ENCODE measurements at places on chromosomes 4 and X.
A peak's percentile ranks its signal among the peaks of the same experiment; 100 is the strongest.

DNA sequence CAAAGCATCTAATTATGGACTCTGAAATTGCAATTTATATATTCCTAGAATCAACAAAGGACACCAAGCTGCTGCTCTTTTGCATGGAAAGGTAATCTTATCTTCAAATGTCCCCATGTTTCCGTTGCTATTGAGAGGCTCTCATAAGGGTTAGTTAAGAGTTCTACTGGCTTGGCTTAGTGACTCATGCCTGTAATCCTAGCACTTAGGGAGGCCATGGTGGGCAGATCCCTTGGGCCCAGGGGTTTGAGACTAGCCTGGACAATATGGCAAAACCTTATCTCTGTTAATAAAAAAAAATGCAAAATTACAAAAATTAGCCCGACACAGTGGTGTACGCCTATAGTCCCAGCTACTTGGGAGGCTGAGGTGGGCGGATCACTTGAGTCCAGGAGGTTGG, 93.4 kb upstream of the RAPGEF2 start:
- no peak for DNase-seq

GRCh38 chrX:18877469-18877868, 106.4 kb downstream of the PHKA2 start:
- DNase-seq: no peak

DNA sequence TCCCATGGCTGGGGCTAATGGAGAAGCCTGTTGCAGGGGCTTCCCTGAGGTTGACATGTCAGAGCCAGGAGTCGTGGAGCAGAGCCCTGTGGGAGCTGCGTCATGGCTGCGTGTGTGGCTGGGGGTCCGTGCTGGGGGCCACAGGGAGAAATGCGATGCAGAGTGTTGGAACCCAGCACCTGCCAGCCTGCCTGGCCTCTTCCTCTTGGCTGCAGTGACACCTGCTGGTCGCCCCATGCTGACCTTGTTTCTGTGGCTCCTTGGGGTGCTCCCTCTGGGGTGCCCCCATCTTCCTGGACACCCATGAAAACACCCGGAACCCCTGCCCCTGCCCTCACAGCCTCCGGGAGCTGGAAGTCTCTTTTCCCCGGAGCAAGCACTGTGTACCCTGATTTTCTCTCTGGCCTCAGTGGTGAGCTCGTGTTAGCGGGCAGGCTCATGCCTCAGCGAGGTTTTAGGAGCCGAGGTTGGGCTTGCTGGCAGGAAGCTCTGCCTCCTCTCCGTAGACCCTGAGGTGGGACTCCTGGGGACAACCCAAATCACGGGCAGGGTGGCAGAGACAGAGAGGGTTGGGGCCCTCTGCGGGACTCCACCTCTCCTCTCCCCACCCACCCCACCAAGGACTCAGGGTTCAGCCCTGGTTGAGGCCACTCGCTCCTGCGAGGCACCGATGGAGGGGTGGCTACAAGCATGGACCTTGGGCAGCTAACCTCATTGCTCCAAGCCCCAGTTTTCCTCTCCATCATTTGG, 103.7 kb downstream of the SORCS2 start:
- peak; percentile 39 for DNase-seq

DNA sequence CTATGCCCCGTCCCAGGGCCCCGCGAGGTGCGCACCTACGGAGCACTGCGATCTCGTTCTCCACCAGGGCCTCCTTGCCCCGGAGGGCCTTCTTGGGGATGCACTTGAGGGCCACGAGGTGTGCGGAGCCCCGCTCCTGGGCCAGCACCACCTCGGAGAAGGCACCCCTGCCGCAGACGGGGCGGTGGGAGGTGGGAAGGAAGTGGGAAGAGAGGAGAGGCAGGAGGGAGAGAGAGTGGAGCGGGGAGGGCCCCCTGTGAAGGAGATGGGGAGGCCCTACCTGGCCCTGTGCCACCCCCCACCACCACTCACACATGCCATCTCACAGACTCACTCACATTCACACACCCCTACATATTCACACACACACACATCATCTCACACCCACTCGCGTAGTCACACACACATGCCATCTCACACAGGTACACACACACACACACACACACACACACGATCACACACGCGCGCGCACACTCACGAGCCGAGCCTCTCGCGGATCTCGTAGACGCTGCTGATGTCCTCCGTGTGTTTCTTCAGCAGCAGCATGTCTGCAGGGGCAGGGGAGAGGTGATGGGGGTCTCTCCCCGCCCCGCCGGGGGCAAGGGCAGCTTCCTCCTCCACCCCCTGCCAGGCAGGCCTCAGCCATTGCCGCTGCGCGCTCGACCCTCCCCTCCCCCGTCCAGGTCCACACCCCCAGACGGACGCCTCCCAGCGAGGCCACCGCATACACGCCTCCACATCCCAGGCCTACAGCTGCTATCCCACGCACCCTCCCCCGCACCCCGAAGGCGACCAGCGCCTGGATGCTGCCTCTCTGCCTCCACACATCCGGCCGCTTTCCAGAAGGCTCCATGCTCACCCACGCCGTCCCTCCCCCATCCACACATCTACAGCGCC, 834 bp downstream of the PNCK start:
- DNase-seq: no peak

GRCh38 chr4:176708771-176709311, 83.9 kb downstream of the VEGFC start:
- no peak for DNase-seq

DNA sequence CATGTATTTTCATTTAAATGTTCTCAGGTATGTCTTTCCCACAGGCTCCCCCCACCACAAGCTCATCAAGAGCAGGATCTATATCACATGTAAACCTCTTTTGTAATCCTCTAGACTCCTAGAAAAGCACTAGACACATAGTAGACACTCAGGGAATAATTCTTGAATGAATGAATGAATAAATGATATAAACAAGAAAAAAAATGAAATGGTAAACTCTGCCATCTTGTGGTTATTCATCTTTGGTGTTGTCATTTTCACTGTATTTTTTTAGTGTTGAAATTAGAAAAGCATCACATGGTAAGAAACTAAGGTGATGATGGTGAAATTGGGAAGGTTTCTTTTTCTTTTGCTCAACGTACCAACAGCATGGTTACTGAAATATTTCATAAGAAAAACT, 34.2 kb upstream of the C1GALT1C1 start:
- peak; percentile 49 for DNase-seq

DNA sequence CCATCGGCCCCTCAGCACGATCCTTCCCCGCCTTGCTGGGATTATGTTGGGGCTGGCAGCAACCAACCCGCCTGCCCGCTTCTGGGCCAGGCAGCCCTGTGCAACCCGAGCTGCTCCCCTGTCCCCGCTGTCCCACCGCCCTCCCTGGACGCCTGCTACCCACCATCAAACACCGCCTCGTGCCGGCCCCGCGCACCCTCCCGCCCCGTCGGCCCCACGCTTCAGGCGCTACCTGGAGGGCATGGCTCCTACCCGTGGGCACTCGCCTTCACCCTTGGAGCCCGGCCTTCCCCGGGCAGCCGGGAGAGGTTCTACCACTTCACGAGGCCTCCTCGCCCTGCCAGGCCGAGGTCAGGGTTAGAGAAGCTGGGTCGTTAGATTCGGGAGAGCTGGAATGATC, 37.0 kb downstream of the TKTL1 start:
- no peak for DNase-seq

- no peak for DNase-seq
These were observed 104.1 kb downstream of the FIP1L1 start for GRCh38 chr4:53481586-53481985.

DNA sequence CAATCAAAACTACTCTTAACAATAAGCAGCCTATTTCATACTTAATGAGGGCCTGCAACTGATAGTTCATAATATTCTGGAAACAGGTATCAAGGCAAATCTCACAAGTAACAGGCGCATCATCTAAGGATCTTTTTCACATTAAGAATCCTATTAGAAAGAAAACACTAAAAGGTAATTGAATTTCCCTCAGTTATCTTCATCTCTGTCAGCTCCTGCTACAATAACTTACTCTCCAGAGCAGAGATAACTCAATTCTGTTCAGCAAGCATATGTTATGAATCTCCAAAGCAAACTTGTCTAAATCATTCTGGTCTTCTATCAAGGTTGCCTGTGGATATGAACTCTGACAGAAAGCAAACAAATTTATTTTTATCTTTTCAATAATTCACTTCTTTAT, 126.1 kb downstream of the MAB21L2 start:
- DNase-seq: no peak

GRCh38 chr4:163164591-163164990, 2.1 kb downstream of the NAF1 start:
- peak; percentile 9 for DNase-seq

- DNase-seq: peak; percentile 53
These were observed 87.2 kb downstream of the HPRT1 start for GRCh38 chrX:134547047-134547679.

DNA sequence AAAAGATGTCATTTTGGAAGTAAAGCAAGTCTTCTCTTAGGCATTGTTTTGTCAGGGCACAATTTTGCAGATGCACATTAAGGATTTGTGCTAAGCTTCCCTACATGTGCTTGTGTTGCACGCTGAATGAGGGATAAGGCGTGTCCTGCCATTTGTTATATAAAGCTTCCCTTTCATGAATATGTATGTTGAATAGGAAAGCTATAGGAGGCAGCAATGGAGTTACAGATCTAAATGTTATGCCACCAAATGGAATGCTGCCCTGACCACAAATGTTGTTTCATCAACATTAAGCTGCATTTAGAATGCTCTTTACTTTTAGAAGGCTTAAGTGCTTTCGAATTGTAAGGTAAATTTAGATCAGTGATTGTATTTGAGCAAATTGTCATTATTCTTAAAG, 20.9 kb downstream of the SGMS2 start:
- no peak for DNase-seq

DNA sequence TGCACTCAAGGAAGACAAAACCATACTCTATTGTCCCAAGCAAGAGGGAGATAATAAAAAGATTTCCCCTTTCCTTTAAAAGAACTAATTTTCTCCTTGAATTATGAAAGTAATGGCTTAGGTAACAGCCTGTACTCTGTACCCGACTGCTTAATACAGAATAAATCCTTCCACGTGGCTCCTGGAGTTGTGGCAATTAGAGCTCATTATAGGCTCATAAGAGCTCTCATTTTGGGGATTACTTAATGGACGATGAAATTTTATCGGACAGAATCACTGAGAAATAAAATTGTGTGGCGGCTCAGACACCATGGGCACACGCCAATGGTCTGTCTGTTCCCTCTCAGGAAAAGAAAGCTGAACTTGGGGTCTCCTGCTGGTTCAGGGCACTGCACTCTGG, 2.8 kb upstream of the GSX2 start:
- DNase-seq: no peak

- no peak for DNase-seq
These were observed 60.6 kb upstream of the PAGE5 start for GRCh38 chrX:55159551-55159950.

DNA sequence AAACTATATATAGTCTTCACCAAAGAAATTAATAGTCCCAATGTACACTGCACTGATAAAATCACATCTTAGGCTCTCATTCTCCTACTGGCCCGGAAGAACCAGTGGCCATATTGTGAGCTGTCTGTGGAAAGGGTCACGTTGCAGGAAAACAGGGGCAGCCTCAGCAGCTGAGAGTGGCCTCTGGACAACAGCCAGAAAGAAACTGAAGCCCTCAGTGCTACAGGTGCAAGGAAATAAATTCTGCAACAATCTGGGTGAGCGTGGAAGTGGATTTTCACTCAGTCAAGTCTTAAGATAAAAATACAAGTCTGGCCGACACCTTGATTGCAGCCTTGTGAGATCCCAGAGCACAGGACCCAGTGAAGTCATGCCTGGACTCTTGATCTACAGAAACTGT, 3.2 kb upstream of the SLC25A14 start:
- no peak for DNase-seq

- DNase-seq: no peak
These were observed 96.0 kb downstream of the EFHC2 start for GRCh38 chrX:44247468-44247867.

- DNase-seq: no peak
These were observed 4.6 kb upstream of the RAB9A start for GRCh38 chrX:13684361-13684760.
